ENCODE measurements at places on chromosomes 1 and 21.

DNA sequence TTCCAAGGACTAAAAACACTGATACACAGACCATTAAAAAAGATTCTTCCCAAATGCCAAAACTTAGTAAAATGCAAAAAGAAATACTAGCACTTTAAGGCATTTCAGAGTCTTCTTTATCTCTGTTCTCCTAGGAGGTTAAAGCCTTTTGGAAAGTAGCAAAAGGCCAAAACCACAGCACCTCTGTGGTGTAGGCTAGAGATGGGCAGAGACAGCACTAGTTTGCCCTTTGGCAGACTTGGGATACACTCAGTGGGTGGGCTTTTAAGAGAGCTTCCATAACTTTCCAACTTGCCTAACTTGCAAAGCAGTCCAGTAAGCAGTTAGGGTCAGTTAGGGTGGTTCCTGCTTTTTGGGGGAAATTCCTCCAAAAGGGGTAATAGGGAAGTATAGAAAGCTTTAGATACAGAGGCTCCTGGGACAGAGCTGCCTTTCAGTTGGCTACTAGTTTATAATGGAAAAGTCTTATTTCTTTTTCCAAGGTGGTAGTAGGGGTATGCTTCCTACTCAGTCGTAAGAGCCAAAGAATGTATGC is 17.9 kb upstream of the PTCH2 start:
- DNase-seq = peak; percentile 16

DNA sequence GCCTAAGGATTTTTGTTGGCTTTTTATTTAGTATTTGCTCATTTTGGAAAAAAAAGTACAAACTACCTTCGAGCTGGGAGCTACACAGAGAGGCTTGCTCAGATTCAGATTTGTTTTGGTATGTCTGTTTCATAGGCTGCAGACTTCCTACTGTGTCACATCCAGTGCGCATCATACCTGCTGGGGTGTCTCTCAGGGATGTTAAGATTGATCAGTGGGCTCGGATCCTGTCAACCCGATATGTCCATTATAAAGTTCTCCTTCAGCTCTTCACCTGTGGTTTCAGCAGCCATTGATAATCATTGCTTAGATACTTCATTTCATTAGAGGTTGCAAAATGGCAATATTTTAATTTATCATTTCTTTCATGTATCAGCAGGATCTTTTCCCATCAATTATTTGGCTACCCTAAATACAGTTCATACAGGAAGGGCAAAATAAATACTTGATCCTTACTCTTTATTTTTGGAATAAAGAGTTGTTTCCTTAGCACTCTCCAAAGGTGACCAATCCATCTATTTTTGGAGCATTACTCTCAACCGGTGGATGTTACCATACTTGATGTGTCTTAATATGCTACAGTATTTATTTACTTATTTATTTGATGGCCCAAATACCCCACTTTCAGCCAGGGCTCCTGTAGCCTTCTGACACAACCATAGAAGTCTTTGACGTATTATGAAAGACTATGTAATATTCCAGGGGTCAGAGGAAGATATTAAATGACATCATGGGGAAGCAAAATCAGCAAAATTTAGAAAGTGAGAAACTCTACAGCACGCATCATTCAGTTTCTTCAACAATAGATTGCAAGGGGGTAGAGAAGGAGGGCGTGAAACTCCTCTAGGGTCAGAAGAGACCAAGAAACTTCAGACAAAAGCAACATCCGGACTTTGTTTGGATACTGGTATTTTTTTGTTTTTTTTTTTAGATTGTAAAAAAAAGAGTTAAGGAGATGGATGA is 55.3 kb upstream of the HNRNPU start:
- peak; percentile 6 for DNase-seq

DNA sequence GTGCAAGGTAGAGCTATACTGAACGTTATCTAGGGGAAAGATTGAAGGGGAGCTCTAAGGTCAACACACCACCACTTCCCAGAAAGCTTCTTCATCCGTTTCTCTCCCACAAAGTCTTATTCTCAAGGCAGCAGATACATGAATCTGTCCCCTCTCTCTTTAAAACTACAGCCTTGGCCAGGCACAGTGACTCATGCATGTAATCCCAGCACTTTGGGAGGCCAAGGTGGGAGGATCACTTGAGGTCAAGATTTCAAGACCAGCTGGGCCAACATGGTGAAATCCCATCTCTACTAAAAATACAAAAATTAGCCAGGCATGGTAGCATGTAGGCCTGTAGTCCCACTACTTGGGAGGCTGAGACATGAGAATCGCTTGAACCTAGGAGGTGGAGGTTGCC is 8.1 kb downstream of the CYP4X1 start:
- DNase-seq = no peak

- DNase-seq = peak; percentile 85
These were observed 88.4 kb downstream of the GTF2B start for GRCh38 chr1:88802950-88803349.

- DNase-seq = no peak
These were observed 13.0 kb downstream of the SESN2 start for GRCh38 chr1:28272215-28272852.

DNA sequence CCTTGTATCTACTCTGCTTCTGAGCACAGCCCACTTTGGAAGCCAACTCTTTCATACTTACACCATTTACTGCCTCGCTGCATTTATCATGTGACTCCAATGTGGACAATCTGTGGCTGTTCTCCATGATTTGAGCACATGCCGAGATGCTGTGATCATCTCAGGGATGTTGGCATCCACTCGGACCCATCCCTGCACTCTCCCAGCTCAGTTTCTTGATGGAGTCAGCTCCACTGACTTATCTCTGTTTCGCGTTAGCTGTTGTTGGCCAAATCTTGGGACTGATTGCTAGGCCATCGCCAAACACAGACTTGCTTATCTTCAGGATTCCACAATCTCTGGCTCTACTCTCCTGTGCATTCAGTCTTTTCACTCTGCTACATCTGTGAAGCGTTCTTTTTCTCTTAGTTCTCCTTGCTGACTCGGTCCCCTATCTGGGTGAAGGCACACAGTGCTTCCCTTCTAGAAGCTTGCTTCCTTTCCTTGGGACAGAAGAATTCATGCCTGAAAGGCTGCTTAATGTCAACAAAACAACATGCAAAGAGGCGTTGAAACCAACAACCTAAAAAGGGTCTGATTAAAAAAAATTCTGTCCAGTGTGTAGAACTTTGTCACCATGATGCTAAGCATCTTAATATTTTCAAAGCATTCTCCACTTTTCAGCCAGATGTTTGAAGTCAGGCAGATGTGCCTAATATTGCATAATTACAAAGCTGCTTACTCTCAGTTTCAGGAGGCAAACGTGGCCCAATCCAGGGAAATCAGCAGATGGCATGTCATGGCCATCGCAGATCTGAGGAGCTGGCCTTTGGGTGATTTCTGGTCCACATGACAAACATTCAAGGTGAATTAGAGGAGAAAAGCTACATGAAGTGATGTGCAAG is 120.7 kb downstream of the NGF start:
- no peak for DNase-seq

DNA sequence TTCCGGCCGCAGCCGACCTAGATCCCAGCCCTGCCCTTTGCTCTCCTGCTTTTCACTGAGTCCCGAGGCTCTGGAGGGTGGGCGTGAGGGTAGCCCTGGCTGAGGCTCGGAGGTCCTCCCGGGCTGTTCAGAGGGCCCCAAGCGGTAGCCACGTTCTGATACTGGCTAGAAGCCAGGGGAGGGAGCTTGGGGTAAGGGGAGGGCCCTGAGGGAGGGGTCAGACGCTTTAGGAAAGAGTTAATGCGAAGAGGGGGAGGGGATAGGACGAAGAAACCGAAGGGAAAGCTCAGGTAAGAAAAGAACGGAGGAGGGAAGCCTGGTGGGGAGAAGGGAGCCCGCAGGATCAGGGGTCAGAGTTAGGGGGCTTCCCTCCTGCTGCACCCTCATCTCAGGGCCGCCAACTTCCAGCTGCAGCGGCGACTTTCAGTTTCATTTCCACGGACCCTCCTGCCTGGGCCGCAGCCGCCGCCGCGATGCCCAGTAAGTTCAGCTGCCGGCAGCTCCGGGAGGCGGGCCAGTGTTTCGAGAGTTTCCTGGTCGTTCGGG is at the start of gene MOV10:
Gene MOV10, plus strand, starts transcription at position 220 of the 546 bp plus-strand sequence. Its CDS starts 254 bp downstream, at position 474.
- peak; percentile 81 for DNase-seq

- no peak for DNase-seq
These were observed 11.1 kb downstream of the TNNI3K start for GRCh38 chr1:74246315-74246714.

- no peak for DNase-seq
These were observed 595 bp downstream of the GLUL start for GRCh38 chr1:182391028-182391361.

- no peak for DNase-seq
These were observed 260.8 kb downstream of the SPATA17 start for GRCh38 chr1:217891966-217892365.

GRCh38 chr1:180927348-180927747 is 14.7 kb downstream of the KIAA1614 start:
- DNase-seq = no peak

GRCh38 chr1:163036671-163037070 is 32.5 kb upstream of the RGS4 start:
- peak; percentile 18 for DNase-seq

DNA sequence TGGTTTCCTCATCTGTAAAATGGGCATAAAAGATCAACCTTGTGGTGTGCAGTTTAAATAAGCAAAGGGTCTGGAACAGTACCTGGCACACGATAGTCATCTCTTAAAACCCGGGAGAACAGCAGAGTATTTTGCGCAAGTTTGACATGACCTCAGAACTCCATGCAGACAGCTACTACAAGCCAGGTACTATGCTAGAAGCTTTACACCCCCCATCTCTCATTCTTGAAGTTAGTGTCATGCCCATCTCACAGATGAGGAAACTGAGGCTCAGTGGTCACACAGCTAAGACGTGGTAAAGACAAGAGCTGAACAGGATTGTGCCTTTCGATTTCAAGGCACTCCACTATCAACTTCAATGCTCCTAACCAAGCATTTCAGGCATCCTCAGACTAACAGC is 78.7 kb downstream of the CAPZB start:
- DNase-seq = no peak

DNA sequence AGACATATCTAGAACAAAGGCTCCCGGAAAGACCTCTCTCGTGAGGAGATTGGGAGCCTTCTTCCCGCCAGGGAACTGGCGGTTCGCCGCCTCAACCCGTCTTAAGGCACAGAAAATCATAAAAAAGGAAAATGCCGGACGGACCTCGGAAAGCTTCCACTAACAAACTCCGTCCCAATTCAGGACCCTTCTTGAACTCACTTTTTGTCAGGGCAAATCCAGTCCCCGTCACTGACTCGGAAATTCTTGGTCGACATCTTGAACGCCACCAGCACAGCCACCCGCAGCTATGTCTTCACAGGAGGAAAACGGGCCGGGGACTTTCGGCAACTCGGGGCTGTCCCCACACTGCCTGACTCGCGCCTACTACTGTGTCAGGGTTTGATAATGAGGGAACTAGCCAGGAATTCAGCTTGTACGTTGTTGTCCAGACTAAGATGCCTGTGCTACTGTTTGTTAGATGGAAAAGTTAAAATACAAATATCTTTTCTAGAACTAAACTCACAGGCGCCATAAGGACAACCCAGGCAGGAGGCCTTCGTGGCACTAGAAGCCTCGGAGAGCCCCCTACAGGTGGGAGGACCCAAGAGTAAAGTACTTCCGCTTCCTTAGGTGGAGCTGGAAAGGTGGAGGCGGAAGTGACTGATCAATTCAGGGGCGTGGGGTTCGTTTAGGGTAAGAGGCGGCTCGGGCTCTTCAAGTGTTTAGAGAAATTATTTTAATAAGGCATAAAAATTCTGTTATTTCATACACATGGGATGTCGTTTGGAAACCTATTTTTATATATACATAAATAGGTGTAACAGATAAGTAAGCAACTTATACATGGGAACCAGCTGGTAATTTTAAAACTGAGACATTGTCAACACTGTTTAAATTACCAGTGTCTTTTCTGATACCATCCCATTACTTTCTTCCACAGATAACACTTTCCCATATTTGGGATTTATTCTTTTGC is at the start of gene ZRANB2:
Gene ZRANB2, minus strand, starts transcription at position 297 of the 958 bp plus-strand sequence. Its CDS starts 40 bp downstream, at position 257.
- peak; percentile 95 for DNase-seq

GRCh38 chr1:31830065-31830464 is 14.2 kb upstream of the SPOCD1 start:
- no peak for DNase-seq

DNA sequence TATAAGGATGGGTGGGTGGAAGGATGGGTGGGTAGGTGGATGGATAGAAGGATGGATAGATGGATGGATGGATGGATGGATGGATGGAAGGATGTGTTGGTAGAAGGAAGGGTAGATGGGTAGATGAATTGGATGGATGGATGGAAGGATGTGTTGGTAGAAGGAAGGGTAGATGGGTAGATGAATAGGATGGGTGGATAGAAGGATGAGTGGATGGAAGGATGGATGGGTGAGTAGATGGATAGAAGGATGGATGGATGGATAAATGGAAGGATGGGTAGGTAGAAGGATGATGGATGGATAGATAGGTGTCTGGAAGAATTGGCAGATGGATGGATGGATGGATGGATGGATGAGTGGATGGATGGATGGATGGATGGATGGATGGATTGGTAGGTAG is 6.0 kb downstream of the MASP2 start:
- DNase-seq = no peak

- peak; percentile 41 for DNase-seq
These were observed 4.0 kb upstream of the BRWD1 start for GRCh38 chr21:39317134-39318090.

GRCh38 chr21:44517175-44517899 is 22.7 kb downstream of the KRTAP10-1 start:
- DNase-seq = no peak

DNA sequence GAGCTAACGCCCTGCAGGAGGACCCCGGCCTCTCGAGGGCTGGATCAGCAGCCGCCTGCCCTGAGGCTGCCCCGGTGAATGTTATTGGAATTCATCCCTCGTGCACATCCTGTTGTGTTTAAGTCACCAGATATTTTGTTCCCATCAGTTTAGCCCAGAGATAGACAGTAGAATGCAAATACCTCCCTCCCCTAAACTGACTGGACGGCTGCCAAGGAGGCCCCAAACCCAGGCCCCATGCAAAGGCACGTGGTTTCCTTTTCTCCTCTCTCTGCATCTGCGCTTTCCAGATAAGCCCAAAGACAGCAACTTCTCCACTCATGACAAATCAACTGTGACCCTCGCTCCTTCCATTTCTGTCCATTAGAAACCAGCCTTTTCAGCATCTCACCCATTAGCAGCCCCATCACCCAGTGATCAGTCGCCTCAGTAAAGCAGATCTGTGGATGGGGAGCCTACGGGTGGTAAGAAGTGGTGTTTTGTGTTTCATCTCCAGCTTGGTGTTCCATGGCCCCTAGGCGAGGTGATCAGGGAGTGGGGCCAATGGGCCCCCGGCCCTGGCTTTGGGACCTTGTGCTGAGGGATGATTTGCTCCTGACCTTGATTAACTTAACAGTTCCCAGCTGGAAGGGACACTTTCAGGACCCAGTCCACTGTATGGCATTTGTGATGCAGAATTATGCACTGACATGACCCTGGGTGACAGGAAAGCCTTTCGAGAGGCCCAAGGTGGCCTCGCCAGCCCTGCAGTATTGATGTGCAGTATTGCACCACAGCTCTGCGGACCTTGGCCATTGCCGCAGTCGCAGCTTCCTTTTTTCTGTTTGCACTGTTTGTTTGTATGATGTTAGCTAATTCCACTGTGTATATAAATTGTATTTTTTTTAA is 5.2 kb downstream of the NPPA start:
- DNase-seq = peak; percentile 37

Data from EH (cell line).